Activated CD8-positive, alpha-beta T cell treated with anti-CD3 and anti-CD28 coated beads, Interleukin-2, amount 10 ng/mL, durations not matched to agents 7 days and 5 days (primary cell): ENCODE measurements at places on chromosomes 6 and 20. TPM values are rescaled to one million over a fixed set of nuclear protein-coding genes. Genes with fewer than 3 reads are reported as not detected.
A peak's percentile ranks its signal among the peaks of the same experiment; 100 is the strongest.

DNA sequence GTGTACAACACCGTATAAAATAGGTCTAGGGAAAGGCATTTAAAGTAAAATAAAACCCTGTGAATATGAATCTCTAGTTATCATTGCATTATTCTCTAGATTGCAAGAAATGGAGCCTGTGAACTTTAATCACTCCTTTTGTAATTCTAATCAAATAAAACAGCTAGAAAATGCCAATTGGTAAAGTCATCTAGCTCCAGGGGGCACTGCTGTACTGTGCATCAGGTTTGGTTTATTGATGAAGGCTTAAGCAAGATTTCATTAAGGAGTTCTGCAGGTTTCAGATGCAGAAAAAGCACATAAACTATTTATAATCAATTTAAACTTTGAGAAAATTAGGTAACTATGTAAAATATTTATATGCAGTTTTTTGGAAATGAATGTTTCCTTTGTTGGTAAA is 645.0 kb downstream of the PHF3 start:
- no peak for DNase-seq

DNA sequence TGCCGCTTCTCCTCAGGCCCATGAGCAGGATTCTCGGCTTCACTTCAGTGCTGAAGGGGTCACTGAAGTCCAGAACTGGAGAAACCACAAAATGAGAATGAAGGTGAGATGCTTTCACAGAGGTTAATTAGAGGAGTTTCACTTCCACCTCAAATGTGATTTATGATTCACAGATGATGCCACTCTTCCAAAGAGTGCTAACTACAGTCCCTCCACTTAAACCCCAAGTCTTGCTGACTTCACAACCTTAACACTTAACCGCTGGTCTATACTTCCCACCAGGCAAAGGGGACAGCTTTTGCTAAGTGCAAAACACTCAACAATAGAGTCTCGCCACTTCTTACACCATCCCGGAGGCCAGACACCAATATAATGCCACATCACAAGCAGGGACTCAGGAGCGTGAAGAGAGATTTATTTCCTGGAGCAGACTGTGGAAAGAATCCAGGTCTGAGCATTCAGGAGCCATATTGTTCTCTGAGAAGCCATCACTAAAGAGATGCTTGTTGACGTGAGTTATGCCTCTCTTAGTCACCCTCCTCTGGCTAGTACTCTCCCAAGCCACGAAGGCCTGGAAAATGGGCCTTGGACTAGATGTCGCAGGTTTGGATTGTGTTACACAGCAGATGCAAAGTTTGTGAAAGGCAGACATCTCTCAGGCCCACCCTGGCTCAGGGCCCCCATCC is 24.4 kb downstream of the RRAGD start:
- no peak for DNase-seq

DNA sequence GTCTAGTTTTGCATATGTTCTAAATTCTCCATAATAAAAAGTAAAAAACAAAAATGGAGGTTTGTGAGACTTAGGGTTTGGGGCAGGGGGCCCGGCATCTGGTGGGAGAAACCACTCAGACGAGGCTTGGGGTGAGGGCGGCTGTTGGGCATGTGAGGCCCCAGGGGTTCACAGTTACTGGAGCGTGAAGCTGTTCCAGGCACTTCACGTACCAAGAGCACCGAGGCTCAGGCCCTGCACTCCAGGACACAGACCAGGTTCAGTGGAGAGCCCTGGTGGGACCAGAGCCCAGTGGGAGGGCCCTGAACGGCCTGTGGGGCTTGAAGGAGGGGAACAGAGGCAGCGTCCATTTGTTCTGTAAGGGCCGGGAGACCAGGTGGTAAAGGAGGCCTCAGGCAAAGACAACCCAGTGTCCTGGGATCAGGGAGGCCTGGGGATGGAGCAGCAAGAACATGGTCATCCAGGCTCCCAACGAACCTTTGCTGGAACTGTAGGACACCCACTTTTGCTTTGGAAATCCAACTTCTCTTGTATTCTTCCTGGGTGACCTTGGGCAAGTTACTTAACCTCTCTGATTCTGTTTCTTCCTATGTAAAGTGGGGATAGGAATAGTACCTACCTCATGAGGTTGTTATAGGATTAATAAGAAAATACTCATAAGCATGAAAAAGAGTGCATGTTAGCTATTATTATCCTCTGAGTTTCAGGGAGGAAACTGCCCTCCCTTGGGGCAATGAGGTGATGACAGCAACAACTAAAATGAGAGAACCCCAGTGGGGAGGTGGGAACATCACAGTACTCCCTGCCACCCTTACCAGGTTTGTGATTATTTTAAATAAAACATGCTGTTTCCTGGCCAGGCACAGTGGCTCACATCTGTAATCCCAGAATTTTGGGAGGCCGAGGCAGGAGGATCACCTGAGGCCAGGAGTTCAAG is 1.1 kb upstream of the FGD2 start:
- DNase-seq = no peak

DNA sequence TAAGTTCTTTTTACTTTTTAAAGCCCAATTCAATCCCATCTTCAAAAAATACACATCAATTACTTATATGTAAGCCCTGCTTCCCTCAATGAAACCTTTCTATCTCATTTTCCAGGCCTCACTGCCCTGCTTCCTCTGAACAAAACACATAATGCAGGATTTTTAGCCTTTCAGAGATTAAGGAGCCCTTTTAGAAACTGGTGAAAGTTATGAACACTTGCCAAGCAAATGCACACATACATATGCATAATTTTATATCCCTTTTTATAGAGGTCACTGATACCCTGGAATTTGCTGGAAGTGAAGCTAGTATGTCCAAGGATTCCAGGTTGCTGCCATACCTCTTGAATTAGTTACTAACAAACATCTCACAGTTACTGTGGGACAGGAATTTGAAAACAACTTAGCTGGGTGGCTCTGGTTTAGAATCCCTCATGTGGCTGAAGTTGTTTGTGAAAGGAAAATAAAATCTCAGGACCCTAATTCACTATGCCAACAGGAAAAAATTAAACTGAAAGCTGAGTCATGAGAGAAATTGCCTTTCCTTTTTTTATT is 75.8 kb downstream of the UBE3D start:
- no peak for DNase-seq

- peak; percentile 97 for DNase-seq
Observed at GRCh38 chr6:138403801-138404665, at the start of gene HEBP2. TSS of gene HEBP2 (plus strand) at chr6:138404223. CDS start at chr6:138404496, 273 bp downstream.

GRCh38 chr20:59246691-59247400 is 53.6 kb upstream of the EDN3 start:
- no peak for DNase-seq

Gene COL21A1
- total RNA-seq = not detected

GRCh38 chr6:149471801-149472200 is 13.0 kb downstream of the ZC3H12D start:
- DNase-seq = no peak

- no peak for DNase-seq
Observed at GRCh38 chr6:129697788-129698187, 12.2 kb downstream of the ARHGAP18 start.
